ENCODE measurements at places on chromosomes 5 and 9. TPM values are rescaled to one million over a fixed set of nuclear protein-coding genes. Genes with fewer than 3 reads are reported as not detected.

DNA sequence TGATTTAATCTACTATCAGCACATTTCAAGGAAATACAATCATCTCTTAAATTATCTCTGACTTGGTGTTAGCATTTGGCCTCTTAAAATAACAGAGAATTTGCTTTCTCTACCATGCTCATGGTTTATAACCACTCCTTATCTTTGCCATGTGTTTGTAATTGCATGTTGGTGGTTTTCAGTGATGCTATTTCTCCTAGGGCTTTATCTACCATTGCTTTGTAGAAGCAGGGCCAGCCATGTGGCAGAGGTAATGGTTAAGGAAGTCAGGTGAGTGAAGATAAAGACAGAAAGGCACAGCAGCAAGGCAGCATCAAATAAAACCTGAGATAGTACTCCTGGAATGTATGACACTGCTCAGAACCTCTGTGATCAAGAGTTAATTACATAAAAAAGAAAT lies 206.2 kb downstream of the FER start:
- DNase-seq, result no peak

- DNase-seq, result no peak
Measured at GRCh38 chr5:90135779-90136378, 273.7 kb downstream of the CETN3 start.

The TPRN gene
- 7.1 TPM for total RNA-seq

DNA sequence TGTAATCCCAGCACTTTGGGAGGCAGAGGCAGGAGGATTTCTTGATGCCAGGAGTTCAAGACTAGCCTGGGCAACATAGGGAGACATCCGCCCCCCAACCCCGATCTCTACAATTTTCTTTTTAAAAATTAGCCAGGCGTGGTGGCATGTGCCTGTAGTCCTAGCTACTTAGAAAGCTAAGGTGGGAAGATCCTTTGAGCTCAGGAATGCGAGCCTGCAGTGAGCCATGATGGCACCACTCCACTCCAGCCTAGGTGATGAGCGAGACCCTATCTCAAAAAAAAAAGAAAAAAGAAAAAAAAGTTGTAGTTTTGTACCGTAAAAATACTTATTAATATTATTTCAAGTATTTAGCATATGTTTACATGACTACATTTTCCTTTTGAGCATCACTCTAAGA lies 29.3 kb downstream of the TSSK1B start:
- no peak for DNase-seq

DNA sequence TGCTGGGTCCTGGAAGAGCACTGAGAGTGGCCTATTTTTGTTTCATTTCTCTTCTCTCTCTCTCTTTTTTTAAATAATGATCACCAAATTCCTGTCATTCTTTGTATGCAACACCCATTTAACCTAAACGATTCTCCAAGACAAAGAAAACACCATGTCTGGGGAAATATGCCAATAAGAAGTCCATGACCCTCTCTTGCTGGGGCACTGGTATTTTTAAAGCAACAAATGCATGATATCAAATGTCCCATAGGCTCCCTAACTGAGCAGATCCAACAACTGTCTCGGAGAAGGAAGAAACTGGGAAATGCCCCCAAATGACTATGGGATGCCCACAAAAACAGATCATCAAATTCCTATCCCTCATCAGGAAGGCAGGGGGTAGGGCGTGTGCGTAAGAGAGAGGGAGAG lies 567.4 kb downstream of the CCDC171 start:
- DNase-seq, result no peak

DNA sequence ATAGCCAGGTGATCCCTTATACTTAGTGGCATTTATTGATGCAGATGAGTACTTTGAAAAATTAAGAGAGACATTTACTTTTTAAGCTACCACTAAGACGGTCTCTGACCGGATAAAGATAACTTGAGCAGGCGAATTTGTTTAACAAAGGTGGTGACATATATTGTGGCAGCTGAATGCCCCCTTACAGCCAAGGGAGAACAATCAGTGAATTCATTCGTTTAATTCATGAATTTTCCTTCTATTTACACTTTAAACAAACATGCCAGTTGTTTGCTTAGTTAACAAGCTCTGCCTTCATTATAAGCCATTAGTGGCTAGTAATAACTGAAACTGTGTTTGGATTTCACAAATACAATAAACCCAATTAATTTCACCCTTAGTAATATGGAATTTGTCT lies 187.1 kb downstream of the AOPEP start:
- DNase-seq, result no peak

- no peak for DNase-seq
Measured at GRCh38 chr9:104092192-104092591, 1.9 kb upstream of the SMC2 start.

- DNase-seq, result no peak
Measured at GRCh38 chr5:155082401-155082800, 68.8 kb downstream of the KIF4B start.

- DNase-seq, result no peak
Measured at GRCh38 chr5:115360046-115360685, 63.7 kb upstream of the CCDC112 start.

GRCh38 chr5:103263054-103263453 lies 4.5 kb downstream of the MACIR start:
- no peak for DNase-seq

DNA sequence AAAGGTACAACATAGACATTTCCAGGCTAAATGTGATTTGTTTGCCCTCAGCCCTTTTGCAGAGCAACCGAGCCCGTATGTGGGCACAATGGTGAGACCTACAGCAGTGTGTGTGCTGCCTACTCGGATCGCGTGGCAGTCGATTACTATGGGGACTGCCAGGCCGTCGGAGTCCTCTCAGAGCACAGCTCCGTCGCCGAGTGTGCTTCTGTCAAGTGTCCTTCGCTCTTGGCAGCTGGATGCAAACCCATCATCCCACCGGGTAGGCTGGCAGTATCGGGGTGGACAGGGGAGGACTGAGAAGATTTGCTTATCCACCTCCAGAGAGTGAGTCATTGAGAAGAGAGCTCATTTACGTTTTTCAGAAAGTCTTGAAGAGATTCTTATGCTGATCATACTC lies 17.8 kb upstream of the GLIPR2 start:
- no peak for DNase-seq

- DNase-seq, result no peak
Measured at GRCh38 chr5:15495026-15495425, 5.0 kb upstream of the FBXL7 start.

DNA sequence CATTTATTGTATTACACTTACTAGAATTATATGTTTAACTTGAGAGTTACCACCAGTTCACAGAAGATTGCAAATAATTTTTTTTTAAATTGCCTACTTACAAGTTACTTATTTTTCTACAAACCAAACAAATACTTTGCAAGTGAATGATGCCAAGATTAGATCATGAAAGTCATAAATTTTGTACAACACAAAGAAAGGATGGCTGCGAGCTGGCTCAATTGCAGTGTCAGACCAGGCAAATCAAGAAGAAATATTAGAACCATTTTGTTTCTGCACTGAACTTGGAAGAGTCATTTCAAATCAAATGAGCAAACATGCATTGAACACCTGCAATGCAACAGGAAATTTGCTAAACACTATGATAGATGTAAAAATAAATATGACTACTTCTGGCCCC lies 97.3 kb downstream of the PLCXD3 start:
- no peak for DNase-seq

- DNase-seq, result no peak
Measured at GRCh38 chr9:102273952-102274351, 535.5 kb upstream of the GRIN3A start.

The PCDHA7 gene
- 0.43 TPM for total RNA-seq

- no peak for DNase-seq
Measured at GRCh38 chr5:89087551-89088318, 204.8 kb upstream of the MEF2C start.

The DND1 gene
- 2.4 TPM for total RNA-seq

DNA sequence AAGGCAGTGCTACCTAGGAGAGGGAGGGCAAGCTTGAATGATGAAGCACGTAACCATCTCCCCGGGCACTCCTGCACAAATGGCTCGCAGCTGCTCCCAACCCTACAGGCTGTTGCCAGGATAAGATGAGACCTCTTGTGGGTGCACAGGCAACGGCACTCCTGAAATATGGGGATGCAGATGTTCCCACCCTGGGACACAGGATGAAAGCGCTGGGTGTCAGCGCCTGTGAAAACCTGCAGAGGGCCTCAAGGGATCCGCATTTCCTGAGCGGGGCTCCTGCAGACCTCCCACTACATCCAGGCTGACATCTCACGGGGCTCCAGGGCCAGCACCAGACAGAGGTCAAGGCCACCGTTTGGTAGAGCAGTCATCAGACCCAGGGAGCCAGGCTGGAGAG lies 60.7 kb downstream of the SMIM23 start:
- no peak for DNase-seq

DNA sequence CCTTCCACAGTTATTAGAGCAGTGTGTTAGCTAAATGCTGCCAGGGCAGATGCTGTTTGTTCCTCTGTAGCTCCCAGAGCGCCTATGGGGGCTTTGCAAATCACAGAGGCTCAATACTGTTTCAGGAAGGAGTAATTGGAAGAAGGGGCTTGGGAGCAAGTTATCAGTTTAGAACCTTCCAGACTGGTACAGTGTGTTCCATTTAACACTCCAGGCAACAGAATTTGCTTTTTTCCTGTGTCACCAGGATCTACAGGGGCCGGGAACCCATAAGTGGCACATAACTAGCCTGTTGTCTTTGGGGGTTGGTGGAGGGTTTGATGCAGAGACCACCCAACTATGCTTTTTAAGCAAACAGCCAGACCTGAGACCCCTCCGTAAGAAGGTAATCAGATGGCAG lies 307.3 kb upstream of the KCNN2 start:
- DNase-seq, result no peak

The PGM5 gene
- 19.6 TPM for total RNA-seq

DNA sequence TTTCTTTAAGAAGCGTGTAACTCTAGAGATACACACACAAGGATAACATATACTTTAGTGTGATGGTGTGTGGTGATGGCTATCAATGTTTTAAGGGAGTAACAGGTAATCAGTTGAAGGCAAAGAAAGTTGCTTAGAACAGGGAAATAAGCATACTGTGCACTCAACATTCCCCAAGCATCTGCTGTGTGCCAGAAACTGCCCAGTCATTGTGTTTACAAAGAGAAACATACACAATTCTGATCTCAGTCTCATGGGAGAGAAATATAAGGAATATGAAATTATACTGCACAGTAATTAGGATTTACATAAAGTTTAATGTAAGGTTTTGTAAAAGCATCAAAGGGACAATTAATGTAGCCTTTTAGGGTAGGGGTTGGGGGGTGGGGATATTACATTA lies 224.1 kb upstream of the TYRP1 start:
- no peak for DNase-seq

DNA sequence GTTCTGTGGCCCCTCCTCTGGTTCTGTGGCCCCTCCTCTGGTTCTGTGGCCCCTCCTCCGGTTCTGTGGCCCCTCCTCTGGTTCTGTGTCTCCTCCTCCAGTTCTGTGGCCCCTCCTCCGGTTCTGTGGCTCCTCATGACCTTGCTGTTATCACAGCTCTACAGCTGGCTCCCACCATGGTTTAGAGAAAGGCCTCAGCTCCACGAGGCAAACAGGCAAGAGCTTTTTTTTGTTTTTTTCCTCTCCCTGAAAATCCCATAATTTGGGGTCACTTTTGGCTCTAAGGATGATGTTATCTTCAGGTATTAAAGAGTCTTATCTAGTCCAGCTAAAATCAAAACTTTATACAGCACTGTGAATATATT lies 31.8 kb downstream of the C5orf15 start:
- peak; percentile 62 for DNase-seq

The GPR150 gene
- 0.38 TPM for total RNA-seq

DNA sequence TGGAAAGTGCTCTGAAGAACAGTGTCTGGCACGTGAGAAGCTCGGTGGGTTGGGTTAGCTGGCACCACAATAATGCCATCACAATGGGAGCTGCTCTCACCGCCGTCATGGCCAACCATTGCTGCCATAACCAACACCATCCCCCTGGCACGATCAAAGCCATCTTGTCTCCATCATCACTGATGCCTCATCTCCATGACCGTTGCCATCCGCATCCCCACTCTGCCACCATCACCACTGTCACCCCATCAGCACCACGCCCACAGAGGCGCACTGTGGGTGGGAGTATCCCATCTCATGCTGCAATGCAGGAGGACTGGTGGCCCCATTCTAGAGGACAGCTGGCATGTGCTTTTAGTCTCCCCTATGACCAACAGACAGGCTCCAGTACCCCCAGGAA lies 23.7 kb downstream of the NR5A1 start:
- no peak for DNase-seq

The PCDHB14 gene
- total RNA-seq, result 1.6 TPM

DNA sequence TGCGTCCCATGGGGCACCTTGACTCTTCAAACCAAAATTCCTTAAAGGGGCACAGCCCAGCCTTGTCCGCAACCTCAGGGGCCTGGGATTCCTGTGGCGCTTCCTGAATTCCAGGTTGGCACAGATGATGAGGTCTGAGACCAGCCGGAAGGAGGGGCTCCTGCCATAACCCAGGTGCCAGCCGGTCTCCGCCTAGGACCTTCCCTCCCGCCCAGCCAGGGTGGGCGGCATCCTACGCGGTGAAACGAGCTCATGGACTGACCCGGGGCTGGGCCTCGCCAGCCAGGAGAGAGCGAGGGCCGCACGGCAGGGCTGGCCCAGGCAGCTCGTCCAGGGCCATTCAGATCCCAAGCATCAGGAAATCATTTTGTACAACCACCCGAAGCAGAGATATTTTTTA lies 23.0 kb downstream of the AMBP start:
- peak; percentile 36 for DNase-seq

DNA sequence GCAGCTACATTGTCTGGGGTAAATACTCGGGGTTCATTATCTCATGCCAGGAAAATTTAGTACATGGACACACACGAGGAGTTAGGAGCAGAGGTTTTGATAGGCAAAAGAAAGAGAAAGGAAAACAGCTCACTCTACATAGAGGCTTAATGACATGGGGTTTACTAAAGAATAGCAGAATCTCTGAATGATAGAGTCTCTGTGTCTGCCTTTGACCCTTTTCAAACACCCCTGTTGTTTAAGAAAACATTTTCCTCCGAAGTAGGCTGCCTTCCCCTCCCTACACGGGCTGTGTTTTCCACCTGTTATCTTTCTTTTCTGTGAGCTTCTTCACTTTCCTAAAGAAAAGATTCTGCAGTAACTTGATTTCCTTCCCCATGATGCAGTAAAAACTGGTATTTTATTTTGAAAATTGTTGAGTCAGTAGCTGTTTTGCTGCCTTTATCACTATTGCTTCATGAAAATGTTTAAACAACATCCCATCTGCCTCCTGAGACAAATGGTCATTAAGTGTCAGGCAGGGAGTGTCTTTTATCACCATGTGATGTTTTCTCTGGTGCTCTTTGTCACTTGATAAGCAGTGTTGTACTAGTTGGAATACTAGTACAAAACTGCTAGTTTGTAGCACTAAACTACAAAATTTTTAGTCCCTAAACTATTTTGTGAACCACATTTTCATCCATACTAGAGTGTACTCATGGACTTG lies 76.6 kb downstream of the PPIC start:
- DNase-seq, result no peak

DNA sequence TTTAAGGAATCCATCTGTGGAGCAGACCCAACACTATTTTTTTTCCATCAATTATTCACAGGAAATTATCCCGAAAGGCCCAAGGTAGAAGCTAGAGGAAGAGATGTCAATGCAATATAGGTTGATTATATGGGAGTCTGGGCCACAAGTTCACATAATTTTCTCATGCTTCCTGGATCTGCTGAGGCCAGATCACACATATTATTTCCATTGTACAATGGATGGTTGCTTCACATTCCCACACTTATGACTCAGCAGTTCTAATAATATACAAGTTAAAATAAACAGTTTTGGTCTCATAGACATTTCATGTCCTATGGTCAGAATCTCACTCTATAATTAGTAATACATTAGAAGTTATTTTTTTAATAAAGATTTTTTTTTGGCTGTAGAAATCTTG lies 66.0 kb upstream of the PTPRD start:
- DNase-seq, result no peak

- no peak for DNase-seq
Measured at GRCh38 chr5:124457901-124458300, 288.5 kb downstream of the ZNF608 start.
